ENCODE measurements at places on chromosomes 7 and 10.

DNA sequence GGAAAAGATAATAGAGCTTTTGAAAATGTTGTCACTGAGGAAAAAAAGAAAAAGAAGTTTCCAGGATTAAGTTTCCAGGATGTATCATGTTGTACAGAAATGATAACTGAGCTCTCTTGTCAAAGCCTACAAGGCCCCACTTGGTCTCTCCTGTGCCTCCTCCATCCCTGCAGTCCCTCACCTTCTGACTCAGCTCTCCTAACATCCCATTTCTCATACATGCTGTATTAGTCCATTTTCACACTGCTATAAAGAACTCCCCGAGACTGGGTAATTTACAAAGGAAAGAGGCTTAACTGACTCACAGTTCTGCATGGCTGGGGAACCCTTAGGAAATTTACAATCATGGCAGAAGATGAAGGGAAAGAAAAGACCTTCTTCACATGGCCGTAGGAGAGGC is 3.8 kb upstream of the DGKI start:
- no peak for DNase-seq

GRCh38 chr10:125222515-125223308 is 62.3 kb upstream of the CTBP2 start:
- no peak for DNase-seq

GRCh38 chr7:149180722-149181449 is 14.5 kb upstream of the ZNF282 start:
- no peak for DNase-seq

GRCh38 chr10:122304054-122304579 is 33.0 kb downstream of the BTBD16 start:
- DNase-seq: no peak

DNA sequence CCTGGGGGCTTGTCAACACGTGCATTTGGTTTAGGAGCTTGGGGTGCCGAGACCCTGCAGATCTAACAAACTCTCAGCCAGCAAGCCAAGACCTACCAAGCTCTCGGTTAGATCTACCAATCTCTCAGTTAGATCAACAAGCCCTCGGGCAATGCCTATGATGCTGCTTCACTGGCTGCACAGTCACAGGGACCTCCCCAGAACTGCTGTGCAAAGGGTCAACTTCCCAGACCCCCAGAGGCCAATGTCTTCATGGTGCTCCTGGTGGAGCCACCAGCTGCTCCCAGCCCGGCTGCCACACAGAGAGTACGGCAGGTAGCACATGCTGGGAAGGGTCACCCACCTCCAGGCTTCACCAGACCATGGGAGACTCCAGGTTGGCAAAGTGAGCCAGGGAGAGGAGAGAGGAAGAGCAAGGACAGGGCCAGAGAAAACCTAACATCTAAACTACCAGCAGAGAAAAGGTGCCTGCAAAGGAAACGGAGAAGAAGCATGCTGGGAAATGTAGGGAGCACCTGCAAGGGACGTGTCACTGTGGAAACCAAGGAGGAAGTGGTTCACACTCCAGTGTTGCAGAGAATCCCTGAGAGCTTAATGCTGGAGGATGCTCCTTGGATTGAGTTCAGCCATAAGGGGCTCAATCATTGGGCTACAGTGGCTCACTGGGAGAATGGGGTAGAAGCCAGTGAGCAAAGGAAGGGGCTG is 51.5 kb upstream of the GDF10 start:
- DNase-seq: no peak

DNA sequence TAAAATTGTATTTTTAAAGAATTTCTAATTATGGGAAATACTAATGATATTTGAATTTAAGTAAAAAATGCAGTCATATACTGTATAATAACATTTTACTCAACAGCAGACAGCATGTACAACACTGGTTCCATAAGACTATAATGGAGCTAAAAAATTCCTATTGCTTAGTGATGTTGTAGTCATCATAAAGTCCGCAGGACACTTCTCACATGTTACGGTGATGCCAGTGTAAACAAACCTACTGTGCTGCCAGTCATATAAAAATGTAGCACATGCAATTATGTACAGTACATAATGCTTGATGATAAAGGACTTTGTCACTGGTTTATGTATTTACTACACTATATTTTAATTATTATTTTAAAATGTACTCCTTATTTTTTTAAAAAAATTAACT is 629.3 kb downstream of the IPMK start:
- no peak for DNase-seq

DNA sequence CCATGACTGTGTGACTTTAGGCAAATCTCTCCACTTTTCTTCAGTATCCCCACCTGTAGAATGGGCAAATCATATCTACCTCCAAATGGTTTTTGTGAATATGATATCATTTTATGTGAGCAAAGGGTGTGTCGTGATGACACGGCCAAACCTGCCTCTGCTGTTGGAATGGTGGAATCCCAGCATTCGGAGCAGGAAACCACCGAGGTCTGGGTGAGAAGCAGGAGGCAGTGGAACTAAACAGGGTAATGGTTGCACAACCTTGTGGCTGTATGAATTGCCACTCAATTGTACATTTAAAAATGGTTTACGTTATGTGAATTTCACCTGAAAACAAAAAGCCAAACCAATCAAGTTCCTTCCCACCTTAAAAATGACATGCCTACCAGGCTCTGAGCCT is 131.4 kb upstream of the ZMIZ1 start:
- DNase-seq: no peak

DNA sequence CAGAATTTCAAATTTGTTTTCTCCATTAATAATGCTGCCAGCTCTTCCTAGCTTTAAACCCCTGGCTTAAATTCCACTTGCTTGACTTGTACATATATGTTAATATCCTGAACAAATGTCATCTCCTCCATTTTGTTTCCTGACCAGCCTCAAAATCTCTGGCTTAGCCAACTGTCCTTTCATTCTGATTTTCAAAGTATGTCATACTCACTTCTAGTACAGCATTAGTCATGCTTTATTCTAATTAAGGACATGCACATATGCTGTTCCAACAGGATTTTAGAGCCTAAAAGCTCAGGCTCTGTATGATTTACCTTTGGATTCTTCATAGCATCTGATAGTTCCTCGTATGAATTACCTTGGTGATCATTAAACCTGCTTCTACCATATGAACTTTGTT is 158.3 kb downstream of the ZNF438 start:
- no peak for DNase-seq

- DNase-seq: no peak
Observed at GRCh38 chr10:108496106-108496505, 1331.6 kb upstream of the SORCS1 start.

DNA sequence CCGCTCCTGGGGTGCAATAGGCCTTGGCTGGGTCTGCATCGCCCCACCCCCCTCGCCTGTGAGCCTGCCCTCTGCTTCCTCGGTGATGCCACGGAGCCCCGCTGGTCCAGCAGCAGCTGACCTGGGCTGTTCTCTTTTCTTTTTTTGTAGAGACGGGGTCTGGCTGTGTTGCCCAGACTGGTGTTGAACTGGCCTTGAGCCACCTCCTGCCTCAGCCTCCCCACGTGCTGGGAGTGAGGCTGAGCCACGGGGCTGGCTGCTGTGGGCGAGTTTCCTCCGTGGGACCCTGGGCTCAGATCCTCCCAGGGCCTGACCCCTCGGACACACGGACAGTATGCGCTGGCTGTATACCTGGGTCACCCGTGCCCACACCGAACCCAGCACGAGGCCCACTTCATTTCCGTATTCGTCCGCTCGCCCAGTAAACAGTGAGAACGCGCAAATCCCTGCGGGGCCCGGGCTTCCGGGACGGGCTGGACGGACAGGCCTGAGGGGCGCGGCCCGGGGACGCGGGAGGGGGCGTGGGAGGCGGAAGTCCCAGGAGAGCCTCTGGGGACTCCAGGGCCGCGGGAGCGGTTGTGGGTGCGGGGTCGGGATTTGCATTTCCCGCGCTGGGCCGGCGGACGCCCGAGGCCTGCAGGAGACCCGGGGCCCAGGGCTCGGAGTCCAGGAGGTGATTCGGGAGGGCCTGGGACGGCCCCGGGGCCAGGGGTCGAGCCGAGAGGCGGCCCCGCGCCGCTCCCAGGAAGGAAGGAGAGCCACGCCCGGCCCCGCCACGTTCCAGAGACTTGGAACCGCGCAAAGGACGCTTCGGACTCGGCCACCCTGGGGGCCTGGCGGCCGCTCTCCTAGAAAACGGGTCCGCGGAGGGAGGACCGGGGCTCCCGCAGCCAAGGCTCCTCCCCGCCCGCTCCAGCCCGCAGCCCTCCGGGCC is 57.7 kb upstream of the DNAJB6 start:
- no peak for DNase-seq

DNA sequence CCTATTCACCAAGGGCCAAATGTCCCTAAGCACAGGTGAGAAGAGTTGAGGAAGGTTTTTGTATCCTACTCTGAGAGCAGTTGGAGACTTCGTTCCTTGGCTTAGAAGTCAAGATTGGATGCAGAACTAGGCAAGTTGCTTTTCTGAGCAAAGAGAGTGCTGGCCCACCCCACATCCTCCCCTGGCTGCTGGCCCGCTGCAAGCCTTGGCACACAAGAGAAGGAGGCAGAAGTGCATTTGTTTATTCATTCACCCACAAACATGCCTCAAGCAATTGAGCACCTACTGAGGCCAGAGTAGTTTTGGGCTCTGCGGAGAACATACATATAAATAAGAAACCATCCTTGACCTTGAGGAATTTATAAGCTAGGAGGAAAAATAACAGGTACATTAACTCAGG is 318.9 kb downstream of the KCNMA1 start:
- no peak for DNase-seq

GRCh38 chr10:91036807-91037411 is 116.0 kb upstream of the ANKRD1 start:
- DNase-seq: no peak

DNA sequence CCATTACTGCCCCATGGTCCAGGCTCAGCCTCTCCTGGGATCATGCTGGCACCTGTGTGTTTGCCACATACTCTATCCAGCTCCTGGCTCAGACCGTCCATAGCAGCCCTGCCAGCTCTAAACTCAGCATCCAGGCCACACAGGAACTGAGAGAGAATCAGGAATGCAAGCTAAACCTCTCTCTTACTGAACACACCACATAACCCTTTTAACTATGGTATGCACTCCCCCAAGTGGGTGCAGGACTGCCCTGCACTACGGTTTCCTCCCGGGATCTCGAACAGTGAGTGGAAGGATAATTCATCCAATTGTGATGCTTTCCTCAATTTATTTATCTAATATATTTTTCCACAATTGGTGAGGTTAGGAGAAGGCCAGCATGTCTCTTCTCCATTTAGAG is 17.1 kb upstream of the ZNF800 start:
- DNase-seq: no peak

GRCh38 chr10:21172930-21173801 is 276.1 kb upstream of the NEBL start:
- DNase-seq: no peak

- no peak for DNase-seq
Observed at GRCh38 chr7:48130658-48131108, 40.6 kb upstream of the ABCA13 start.
